Vagina (tissue), 2 donors: ENCODE measurements at places on chromosomes 5 and 9. TPM values are rescaled to one million over a fixed set of nuclear protein-coding genes. Genes with fewer than 3 reads are reported as not detected.
A peak's percentile ranks its signal among the peaks of the same experiment; 100 is the strongest.

DNA sequence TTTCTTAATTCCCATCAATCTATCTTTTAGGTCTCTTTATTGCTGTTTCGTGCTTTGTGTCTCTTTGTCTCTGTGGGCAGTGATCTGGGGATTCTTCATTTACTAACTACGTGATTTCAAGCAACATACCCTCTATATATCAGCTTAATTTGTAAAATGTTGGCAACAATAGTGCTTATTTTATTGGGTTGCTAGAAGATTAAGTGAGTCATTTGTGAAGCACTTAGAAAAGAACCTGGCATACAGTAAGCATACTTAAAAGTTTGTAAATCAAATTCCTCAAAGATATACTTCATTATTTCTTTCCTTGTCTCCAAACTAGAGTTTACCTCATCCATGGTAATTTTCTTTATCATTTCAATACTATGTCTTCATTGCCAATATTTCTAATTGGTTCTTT is 669.7 kb downstream of the MAT2B start:
- no peak for DNase-seq

DNA sequence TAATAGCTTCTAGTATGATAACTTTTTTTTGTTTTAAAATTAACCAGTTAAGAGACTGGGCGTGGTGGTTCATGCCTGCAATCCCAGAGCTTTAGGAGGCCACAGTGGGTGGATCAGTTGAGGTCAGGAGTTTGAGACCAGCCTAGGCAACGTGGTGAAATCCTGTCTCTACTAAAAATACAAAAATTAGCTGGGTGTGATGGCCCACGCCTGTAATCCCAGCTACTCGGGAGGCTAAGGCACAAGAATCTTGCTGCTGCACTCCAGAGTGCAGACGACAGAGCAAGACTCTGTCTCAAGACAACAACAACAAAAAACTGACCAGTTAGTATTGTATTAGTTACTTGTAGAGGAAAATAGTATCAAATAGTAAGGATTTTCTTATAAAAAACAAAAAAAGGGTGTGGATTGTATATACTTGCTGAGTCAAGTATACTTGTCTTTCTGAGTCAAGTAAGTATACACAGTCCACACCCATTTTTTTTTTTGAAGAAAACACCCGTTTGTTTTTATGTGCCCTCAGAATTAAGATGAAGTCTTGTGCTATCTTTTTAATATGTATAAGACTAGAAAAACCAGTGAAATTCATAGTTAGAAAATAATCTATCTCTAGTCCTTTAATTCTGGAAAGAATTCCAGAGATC is 25.3 kb downstream of the UBAP1 start:
- DNase-seq, result no peak

DNA sequence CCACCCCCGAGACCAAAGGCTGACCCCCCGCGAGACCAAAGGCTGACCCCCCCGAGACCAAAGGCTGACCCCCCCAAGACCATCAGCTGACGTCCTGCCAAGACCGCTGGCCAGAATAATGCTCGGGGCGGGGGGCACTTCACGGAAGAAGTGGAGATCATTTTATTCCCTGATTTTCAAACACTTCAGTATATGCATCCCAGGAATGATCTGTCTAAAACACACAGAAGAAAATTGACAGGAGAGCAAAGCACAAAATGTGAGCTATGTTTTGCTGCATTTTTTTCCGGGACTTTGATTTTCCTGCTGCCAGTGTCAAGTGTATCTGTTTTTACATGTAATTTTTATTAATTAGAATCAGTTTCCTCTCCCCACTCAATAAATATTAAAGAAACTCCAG is 67.1 kb downstream of the ADAMTS2 start:
- DNase-seq, result no peak

- no peak for DNase-seq
Observed at GRCh38 chr5:169152946-169153345, 148.0 kb downstream of the SLIT3 start.

DNA sequence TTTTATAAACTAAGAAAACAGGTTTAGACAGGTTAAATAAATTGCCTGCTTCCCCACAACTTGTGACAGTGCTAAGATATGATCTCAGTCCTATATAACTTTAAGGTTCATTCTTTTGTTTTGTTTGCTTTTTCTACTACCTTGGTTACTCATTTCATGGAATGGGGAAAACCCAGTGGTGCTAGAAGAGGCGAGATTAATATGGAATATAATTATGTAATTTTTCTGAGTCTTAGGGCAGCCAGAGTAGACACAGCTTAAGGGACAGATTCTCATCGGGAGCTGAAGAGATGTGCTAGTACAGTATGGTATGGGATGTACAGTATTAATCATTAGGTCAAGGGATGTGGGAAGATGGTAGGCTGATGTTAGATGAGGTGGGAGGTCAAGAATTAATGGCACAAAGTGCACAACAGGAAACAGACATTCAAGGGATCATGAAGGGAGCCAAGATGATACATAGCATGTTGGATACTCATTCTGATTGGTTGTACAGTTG is 6.2 kb downstream of the TRIM32 start:
- DNase-seq, result no peak

GRCh38 chr9:34565856-34566255 is 23.7 kb downstream of the CNTFR start:
- DNase-seq, result no peak

GRCh38 chr5:127471211-127471610 is 46.2 kb upstream of the PRRC1 start:
- DNase-seq, result no peak

GRCh38 chr9:126116351-126117157 is 210.1 kb upstream of the MVB12B start:
- DNase-seq, result peak; percentile 52

DNA sequence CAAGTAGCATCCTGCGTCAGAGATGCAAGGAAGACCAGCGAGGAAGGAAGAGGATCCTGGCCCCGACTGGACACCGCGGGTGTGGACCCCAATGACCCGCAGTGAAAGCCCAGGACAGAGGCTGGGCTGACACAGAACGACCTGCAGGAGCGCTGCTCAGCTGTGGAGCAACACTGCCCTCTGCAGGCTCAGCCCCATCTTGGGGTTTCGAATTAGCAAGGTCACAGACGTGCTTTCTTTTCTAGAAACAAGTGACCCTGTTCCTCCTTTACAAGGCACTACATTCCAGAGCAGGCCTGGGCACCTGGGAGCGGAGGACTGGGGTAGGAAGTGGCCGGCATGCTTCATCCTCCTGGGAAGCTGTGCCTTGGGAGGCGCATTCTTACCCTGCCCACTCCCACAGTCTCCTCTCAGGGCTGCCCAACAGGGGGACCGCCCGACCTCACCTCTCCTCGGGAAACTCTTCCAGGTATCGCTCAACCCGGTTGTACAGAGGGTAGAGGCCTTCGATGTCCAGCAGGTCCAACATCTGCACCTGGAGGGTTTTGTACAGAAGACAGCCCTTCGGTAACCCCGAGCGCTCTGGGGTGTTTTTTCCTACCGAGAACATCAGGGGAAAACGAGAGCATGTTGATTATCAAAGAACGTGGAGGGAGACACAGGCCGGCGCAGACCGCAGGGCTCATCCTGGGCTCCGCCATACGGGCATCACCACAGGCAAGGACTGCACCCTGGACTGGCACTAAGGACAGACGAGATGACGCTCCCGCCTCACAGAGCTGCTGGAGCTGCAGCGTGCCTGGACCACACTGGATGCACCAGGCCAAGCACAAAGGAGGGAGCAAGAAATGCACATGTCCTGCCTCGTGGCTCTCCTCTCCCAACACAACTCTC is 35.0 kb downstream of the IPPK start:
- peak; percentile 85 for DNase-seq

- no peak for DNase-seq
Observed at GRCh38 chr5:25393256-25393655, 748.5 kb upstream of the CDH10 start.

GRCh38 chr5:164188733-164189148 is 683.3 kb downstream of the MAT2B start:
- DNase-seq, result no peak

- DNase-seq, result no peak
Observed at GRCh38 chr5:141814064-141814964, 63.9 kb downstream of the PCDH1 start.

DNA sequence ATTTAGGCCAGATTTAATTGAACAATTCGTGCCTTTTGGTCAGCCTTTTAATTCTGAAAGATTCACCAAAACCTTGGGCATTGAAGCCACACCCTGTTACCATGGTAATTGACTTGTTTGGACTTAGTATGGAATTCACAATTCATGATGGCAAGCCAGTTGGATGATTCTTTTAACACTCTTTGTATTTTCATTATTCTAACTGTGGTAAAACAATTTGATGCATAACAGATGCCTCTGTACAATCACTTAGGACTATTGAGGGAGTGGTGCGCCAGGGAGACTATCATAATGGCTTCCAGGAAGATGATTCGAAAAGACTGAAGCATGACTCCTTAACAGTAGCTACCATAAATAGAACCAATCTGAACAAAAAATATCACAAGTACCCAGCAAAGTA is 381.1 kb upstream of the ADAMTS16 start:
- no peak for DNase-seq

- no peak for DNase-seq
Observed at GRCh38 chr9:88781628-88782391, 209.5 kb upstream of the S1PR3 start.

DNA sequence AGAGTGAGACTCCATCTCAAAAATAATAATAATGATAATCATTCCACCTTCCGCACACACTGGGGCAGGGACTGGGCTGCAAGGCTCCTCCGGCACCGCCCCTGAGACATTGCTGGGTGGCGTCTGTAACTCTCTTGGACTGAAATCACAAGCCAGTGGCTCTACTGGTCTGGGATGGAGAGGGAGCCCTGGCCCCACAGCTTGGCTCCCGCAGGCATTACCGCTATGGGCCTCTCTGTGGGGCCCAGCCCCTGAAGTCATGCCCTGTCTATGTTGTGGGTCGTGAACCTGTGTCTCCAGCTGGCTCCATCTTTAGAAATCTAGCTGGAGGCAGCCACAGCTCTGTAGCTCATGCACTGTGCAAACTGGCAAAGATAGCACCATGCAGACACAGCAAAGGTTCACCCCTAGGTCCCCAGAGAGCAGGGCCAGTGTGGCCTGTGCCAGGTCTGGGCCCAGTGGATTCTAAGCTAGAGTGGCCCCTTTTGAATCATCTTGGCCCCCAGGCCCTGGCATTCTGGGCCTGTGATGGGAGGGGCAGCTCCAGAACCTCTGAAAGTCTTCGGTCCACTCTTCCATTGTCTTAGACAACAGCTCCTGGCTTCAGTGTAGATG is 36.1 kb upstream of the COL5A1 start:
- DNase-seq, result peak; percentile 62

DNA sequence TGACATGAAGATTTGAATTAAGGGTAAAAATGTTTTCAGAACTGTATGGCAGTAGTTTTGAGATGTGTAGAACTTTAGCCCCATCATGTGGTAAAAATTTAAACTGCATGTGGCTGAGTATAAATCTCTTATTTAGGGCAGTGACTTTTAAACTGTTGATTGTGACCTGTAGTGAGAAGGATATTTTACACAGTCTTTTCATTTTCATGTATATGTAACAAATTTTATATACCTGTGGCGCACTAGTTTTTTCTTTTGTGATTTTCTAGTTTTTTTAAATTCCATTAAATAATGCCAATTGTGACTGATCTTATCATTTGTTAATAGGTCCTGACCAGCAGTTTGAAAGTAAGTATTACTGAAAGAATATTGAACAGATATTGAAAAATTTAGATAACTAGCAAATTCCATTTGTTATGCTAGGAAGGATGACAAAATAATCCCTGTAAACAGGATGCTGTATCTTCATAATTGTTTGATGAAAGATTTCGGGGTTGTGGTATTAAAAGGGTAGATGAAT is 47.2 kb downstream of the GPBP1 start:
- DNase-seq, result no peak

DNA sequence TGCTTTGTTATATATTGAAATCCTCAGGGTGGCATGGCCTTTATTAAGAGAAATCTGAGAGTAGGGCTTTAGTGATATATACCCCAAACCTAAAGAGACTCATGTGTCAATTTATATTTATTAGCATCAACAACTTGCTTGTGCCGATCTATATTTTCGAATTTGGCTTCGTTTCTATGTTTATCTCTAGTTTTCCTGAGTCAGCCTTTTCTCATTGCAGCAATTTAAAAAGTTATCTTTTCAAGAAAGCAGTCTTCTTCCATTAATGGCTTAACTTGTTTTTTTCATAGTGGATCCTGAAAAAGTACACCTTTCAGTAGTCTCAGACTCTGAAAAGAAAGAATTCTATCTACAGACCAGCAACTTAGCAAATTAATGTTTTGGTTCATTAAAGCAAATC is 99.9 kb upstream of the KCNN2 start:
- DNase-seq, result no peak

- DNase-seq, result no peak
Observed at GRCh38 chr5:80234116-80234948, 21.5 kb downstream of the SERINC5 start.

GRCh38 chr5:177317959-177318377 is 6.3 kb upstream of the MXD3 start:
- no peak for DNase-seq

DNA sequence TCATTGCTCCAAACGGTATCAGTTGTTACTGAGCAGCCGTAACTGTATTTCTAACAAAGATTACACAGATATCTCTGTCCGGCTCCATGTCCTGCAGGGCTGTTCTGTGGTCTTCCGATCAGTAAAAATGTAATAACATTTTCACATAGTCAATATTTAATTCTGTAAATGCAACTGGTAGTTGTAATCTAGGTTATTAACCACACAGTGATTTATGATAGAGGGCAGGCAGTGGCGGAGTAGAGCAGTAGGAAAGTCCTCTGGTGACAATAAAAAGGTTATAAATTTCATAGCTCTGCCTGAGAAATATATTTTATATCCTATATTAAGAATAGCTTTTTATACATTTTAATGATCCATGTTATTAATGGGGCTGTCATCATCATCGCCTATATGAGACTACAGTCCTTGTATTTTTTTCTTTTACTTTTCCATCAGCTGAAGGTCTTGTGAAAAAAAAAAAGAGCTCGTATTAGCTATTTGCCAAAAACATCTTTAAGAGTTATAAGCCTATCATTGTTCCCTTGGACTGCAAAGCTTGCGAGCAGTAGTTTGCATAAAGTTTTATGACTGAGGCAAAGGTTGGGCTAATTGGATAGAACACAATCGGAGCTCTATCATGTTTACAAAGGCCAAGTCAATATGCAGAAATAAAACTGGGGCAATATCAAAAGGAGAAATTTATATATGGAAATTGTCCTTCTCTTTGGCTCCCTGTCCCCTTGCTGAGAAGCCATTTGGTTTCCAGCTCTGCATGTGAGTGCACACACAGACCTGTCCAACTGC is 648.0 kb downstream of the IRX1 start:
- peak; percentile 34 for DNase-seq

The CDO1 gene
- 16.0 TPM for total RNA-seq

The PGM5 gene
- total RNA-seq, result 102 TPM

The ADAMTS2 gene
- 17.4 TPM for total RNA-seq

The RPP25L gene
- 31.4 TPM for total RNA-seq

The FOXD4L5 gene
- total RNA-seq, result not detected

The SMAD5 gene
- 40.0 TPM for total RNA-seq

The SNCAIP gene
- 11.3 TPM for total RNA-seq

The ERAP2 gene
- total RNA-seq, result 16.5 TPM

The SLC36A3 gene
- not detected for total RNA-seq

The SAXO1 gene
- total RNA-seq, result not detected

The HAVCR1 gene
- not detected for total RNA-seq

The CAMSAP1 gene
- total RNA-seq, result 20.9 TPM
